Pons (tissue), 1 donor: ENCODE measurements at places on chromosomes 2 and 18.

- DNase-seq: peak; percentile 92
Observed at GRCh38 chr2:85602476-85603234, at the start of gene TMEM150A. Gene TMEM150A, minus strand, starts transcription at chr2:85602698. Its CDS starts 750 bp downstream, at chr2:85601948.

DNA sequence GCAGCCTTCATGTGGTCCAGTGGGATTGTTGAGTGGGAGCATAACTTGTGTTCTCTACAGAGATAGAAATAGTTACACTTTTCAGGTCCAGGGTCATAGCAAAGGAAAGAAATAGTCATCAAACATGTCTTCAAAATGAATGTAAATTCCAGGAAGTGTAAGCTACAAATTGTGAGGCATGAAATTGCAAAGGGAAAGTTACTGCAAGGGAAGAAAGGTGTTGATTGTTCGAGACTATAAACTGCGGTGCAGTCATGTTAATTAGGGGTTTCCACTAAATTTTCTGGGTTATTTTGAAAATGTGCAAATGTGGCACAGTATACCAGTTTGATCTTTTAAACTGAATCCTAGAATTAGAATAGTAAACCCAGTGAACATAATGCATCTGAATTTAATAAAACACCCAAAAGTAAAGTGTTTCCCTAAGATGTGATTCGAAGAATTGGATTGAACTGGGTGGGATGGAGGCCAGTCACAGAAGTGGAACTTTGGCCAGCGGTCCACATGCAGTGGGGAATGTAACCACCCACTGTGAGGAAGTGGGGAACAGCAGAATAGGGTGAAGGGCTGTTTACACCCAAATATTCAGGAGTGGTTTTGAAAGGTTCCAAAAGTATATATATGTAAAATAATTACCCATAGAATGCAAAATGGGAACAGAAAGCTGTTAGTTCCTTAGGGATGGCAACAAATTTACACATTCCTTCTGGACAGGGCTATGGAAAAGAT lies 126.5 kb upstream of the CCDC68 start:
- no peak for DNase-seq

GRCh38 chr2:240213476-240214421 lies 73.3 kb upstream of the OTOS start:
- peak; percentile 64 for DNase-seq

GRCh38 chr2:179349670-179350303 lies 85.2 kb upstream of the SESTD1 start:
- DNase-seq: no peak

DNA sequence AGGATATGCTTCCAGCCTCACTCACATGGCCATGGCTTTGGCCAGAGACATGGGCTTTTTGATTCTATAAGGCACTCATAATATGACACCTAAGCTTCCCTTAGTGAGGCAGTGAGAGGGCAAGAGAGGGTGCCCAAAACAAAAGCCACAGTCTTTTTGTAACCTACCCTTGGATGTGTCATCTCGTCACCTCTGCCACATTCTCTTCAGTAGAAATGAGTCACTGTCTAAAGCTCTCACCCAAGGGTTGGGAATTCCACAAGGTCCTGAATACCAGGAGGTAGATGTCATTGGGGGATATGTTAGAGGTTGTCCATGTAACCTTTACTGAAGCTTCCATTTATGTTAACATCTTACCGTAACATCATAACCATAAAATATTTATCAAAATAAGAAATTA lies 108.4 kb downstream of the ALMS1 start:
- DNase-seq: no peak

- no peak for DNase-seq
Observed at GRCh38 chr2:239363946-239364637, 36.7 kb downstream of the HDAC4 start.

DNA sequence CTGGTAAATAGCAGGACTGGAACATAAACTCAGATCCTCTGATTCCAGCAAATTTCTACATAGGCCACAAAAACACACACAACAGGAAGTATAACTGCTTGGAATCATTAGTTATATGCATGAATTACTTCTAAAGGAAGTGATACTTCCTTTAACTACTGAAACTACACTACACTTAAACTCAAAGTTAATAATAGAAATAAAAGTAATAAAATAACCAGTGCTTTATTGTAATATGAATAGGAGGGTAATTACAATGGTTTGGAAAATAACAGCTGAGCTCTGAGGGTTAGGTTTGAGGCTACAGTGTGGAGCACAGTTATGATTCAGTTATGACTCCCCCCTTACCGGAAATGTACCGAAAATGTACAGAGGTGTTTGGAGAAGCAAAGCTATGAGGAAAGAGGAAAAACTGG lies 18.5 kb upstream of the POLI start:
- DNase-seq: no peak

DNA sequence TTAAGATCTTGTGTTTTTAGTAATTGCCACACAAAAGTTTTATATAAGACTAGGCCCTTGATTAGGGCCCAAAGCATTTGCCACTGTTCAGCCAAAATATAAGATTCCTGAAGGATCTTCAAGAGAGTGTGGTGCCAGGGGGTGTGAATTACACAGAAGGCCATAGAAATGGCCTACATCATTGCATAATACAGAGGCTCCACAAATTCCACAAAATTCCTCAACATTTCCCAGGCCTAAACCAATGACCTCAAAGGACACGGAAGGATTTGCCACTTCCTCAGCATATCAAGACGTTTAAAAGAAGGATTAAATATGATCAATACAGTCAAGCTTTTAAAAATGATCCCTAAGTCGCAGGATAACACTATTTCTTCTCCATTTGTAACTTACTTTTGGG lies 24.1 kb downstream of the COL6A3 start:
- no peak for DNase-seq

- DNase-seq: no peak
Observed at GRCh38 chr2:201909961-201910361, 103.6 kb downstream of the CDK15 start.

DNA sequence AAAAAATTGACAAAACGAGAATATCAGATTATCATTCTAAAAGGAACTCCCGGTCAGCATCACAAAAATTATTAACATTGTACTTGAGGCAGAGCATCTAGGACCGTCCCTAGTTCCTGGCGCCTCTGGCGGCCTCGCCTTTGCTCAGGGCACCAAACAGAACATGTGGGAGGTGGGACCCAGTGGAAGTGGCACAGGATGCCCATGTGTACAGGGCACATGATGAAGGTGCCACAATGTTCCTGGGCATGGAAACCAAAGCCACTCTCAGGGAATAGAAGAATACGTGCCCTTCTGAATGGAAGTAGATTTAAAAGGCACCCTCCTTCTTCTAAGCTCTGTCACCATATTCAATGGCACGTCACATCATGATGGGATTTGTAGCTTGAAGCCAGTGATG lies 30.1 kb upstream of the MARCO start:
- no peak for DNase-seq

DNA sequence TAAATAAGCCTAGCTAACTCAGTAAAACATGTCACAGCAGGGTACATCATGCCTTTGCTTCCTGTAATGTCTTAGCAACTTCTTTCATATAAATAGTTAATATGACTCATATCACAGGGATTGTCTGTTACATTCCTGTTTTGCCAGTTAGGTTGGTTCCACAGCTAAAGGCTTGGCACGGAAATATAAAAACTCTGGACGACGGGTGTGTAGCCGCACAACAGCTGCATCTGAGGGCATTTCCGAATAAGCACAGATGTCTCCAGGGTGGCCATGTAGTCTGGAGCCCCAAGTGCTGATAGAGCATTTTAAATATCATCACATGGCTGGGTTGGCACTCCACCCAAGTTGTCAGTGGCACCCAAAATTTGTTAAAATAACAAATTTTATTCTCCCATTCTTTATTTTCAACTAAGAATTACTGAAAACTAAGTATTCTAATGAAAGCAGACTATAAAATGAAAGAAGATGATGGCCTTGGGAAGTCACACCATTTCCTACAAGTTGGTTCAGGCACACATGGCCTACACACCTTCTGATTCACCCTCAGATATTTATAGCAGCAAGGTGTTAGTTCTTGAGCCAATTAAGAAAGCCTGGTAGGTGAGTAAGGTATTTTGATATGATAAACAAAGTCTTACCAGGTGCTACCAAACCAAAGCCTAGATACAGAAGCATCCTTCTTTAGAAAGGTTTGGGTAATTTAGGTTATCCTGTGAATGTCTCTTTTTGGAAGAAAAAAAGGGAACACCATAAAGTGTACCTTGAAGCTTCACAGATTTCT lies 61.8 kb upstream of the STK17B start:
- DNase-seq: no peak

GRCh38 chr2:221724631-221725203 lies 152.6 kb upstream of the EPHA4 start:
- no peak for DNase-seq

DNA sequence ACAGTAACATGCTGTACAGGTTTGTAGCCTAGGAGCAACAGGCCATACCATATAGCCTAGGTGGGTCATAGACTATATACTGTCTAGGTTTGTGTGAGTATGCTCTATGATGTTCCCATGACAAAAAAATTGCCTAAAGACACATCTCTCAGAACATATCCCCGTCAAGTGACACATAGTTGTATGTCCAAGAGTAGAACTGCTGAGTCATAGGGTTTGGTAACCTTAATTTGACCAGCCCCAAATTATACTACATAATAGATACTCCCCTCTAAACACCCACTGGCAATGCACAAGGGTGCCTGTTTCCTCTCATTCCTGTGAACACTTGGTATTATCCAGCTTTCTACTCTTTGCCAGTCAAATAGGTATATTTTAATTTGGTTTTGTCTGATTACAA lies 161.6 kb downstream of the LCLAT1 start:
- DNase-seq: no peak

- no peak for DNase-seq
Observed at GRCh38 chr18:64392202-64392601, 243.3 kb upstream of the LINC00305 start.

GRCh38 chr2:85547089-85547858 lies 8.3 kb downstream of the MAT2A start:
- DNase-seq: peak; percentile 28

DNA sequence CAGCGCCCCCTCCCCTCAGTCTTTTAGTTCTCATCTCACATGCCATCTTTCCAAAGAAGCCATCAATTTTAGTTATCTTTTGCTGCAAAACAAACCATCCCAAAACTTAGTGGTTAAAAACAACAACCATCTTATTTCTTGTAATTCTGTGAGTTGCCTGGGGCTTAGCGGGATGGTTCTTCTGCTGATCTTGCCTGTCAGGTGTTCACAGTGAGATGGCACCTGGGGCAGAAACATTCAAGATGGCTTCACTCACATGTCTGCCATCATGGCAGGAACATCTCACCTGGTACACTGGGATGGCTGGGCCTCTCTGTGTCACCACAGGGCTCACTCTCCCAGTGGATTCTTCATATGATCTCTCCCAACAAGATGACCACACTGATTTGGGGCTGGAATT lies 144.5 kb upstream of the MSH6 start:
- DNase-seq: no peak

- DNase-seq: peak; percentile 55
Observed at GRCh38 chr2:185208261-185208660, 530.3 kb upstream of the FSIP2 start.

- DNase-seq: no peak
Observed at GRCh38 chr2:1517786-1518185, 104.5 kb downstream of the TPO start.

DNA sequence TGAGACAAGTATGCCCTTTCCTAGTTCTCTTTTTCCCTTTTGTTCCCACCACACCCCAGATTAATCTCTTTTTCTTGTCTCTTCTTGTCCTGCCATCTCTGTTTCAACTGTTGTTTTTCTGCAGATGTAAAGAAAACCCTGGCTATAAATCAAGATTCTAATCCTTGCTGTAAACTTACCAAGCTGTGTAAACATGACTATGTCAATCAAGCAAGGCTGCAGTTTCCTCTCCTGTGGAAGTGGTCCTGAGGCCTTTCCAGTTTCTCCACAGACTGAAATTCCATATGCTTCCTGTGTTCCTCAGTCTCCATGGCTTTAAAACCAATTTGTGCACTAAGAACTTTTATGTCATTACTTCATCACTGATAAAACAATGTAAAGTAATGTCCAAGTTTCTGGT lies 288.8 kb upstream of the PIK3C3 start:
- DNase-seq: no peak

- no peak for DNase-seq
Observed at GRCh38 chr2:101901241-101901640, 90.5 kb upstream of the IL1R2 start.

DNA sequence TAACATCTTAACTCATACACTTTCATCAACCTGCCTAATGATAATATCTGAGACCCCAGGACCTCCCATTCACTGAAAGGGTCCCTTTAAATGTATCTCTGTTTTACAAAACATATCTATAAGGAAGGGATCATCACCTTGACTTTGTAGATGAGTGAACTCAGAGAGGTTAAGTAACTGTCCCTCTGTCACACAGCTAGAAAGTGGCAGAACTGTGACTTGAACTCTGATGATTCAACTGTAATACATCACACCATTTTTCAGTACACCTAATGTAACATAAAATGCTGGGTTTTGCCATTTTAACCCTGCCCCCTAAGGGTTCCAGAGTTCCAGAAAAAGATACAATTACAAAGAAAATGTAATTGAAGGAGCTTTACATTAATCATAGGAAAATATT lies 234.6 kb downstream of the ZEB2 start:
- DNase-seq: no peak

DNA sequence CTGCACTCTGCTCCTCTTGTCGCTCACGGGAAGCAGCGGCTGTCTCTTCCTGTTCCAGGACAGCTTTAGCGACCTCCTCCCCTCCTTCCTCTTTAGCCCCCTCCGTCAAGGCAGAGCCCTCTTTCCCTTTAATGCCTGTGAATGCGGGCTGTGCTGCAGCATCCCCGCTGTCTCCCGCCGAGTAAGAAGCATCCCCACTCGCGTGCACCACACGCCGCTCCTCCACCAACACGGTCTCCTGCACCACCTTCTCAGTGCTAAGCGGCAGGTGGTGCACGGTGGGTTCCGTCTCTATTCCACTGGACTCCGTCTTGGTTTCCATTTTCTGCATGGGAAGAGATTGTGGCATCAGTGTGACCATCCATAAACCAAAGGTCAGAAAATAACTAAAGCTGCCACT lies 101.6 kb upstream of the ZBTB14 start:
- DNase-seq: no peak

- no peak for DNase-seq
Observed at GRCh38 chr2:121887513-121888188, 132.2 kb downstream of the TSN start.

DNA sequence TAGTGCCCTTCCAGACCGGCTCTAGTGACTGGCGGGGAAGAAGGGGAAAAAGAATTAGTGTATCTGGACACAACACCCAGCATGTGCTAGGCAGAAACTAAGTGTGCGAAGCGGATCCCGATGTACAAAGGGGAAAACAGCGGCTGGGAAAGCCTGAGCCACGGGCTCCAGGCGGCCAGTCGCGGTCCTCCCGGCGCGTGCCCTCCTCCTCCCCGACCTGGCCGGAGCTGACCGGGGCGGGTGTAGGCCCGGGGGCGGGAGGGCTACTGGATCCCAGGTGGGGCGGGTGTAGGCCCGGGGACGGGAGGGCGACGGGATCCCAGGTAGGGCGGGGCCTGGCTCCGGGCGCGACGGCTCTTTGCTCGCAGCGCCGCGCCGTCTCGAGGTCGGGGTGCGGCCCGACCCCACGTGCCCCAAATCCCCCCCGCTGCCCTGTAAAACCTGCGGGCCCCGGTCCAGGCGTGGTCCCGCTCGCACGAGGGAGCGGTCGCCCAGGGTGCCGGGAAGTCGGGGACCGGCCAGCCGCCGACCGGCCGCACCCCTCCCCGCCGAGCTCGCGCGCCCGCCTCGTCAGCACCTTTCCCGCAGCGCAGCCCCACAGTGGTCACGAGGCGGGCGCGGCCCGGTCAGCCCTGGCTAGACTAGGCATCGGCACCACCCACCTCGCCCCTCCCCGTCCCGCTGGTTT lies 48.8 kb downstream of the C2orf42 start:
- no peak for DNase-seq

- DNase-seq: no peak
Observed at GRCh38 chr2:8573942-8574195, 108.0 kb upstream of the ID2 start.
